ENCODE measurements at places on chromosomes 7 and 10. TPM values are rescaled to one million over a fixed set of nuclear protein-coding genes. Genes with fewer than 3 reads are reported as not detected.
A peak's percentile ranks its signal among the peaks of the same experiment; 100 is the strongest.

The GNAT3 gene
- total RNA-seq, result not detected

The NKX1-2 gene
- 0.33 TPM for total RNA-seq

The TMEM236 gene
- total RNA-seq, result 2.9 TPM

The CTBP2 gene
- 53.1 TPM for total RNA-seq

The MCM10 gene
- total RNA-seq, result 1.8 TPM

The ZPBP gene
- total RNA-seq, result not detected

The PLPP4 gene
- total RNA-seq, result not detected

The GSTO2 gene
- 22.5 TPM for total RNA-seq

The BMPER gene
- total RNA-seq, result 1.6 TPM

The ELN gene
- 134 TPM for total RNA-seq

The CRPPA gene
- total RNA-seq, result 1.9 TPM

The OR2A1 gene
- total RNA-seq, result 0.15 TPM

- no peak overlapping the region for H3K27ac ChIP-seq
- no peak for DNase-seq
- H3K4me1 ChIP-seq, result no peaks in the 10 kb centered on the region
- H3K4me3 ChIP-seq, result no peak overlapping the region
- no peaks in the 10 kb centered on the region for H3K36me3 ChIP-seq
- H3K27me3 ChIP-seq, result no peaks in the 10 kb centered on the region
Measured at GRCh38 chr10:122835908-122836307, 9.7 kb downstream of the CUZD1 start.

DNA sequence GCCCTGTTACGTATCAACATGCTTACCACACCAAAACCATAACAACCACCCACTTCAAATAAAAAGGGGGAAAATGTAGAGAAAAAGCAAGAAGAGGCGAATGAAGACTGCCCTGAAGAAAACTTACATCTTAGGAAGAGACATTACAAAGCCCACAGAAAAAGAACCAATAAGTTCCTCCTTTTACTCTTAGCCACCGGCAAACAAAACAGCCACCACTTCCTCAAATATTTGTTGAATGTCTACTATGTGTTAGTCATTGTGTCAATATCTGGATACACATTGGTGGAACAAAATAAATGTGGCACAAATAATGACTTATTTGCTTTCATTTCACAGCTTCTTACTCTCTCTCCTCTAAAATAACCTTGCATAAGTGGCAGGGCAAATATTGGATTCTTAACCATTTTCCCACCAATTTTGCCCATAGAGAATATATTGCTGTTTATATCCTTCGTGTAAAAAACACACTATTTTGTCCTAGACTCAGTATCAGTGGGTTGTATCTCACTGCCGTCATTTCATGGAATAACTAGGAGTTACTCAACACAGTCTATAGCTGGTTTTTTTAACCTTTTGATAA, 106.8 kb downstream of the ANK3 start:
- no peak overlapping the region for H3K4me3 ChIP-seq
- no peak for DNase-seq
- H3K27ac ChIP-seq, result no peak overlapping the region
- no peaks in the 10 kb centered on the region for H3K36me3 ChIP-seq

- no peak overlapping the region for H3K4me3 ChIP-seq
- H3K36me3 ChIP-seq, result no peaks in the 10 kb centered on the region
- no peaks in the 10 kb centered on the region for H3K27me3 ChIP-seq
- no peak for DNase-seq
- H3K4me1 ChIP-seq, result no peaks in the 10 kb centered on the region
Measured at GRCh38 chr7:108193594-108194498, 63.7 kb upstream of the LAMB4 start.

DNA sequence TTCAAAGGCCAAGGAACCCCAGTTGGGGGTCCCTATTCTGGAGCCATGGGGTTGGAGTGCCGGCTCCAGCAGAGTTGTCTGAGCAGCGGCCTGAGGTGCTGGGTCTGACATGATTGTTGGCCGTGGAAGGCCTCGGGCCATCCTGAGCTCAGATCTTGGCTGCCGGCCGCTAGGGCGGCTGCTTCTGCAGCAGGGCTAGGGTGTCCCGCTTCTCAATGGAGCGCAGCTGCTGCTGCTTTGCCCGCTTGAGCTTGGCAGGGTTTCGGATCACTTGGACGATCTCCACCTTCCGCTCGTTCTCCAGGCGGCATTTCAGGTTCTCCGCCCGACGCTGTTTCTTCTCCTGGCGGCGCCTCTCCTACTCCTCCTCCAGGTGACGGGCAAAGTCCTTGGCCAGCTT, 171.1 kb downstream of the HIBADH start:
- H3K27ac ChIP-seq, result no peak overlapping the region
- no peaks in the 10 kb centered on the region for H3K4me1 ChIP-seq
- H3K4me3 ChIP-seq, result no peak overlapping the region

DNA sequence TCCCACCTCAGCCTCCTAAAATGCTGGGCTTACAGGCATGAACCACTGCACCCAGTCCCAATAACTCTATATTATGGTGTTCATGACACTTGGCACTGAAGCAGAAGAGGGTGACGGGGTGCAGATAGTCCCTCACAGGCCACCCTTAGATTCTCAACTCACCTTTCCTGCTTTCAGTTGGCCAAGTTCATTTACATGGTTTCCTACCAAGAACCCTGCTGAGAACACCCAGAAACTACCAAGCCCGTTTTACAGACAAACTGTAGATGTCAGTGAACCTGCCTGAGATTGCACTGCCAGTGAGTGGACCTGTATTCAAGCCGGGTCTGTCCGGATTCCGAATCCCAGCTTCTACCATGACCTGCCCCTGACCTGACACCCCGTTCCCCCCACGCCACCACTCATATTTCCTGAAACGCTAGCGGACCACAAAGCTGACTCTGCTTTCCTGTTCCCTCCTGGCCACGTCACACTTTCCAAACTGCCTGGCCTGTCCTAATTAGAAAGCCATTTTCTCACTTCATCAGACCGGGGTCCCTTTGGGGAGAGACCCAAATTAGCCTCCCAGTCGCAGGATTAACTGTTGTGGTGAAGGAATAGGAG, 17.3 kb downstream of the GRID2IP start:
- no peaks in the 10 kb centered on the region for H3K4me1 ChIP-seq
- no peak overlapping the region for H3K4me3 ChIP-seq
- H3K27me3 ChIP-seq, result peaks cover 5% of the 10 kb centered on the region
- no peak overlapping the region for H3K27ac ChIP-seq
- no peak for DNase-seq
- no peaks in the 10 kb centered on the region for H3K36me3 ChIP-seq

DNA sequence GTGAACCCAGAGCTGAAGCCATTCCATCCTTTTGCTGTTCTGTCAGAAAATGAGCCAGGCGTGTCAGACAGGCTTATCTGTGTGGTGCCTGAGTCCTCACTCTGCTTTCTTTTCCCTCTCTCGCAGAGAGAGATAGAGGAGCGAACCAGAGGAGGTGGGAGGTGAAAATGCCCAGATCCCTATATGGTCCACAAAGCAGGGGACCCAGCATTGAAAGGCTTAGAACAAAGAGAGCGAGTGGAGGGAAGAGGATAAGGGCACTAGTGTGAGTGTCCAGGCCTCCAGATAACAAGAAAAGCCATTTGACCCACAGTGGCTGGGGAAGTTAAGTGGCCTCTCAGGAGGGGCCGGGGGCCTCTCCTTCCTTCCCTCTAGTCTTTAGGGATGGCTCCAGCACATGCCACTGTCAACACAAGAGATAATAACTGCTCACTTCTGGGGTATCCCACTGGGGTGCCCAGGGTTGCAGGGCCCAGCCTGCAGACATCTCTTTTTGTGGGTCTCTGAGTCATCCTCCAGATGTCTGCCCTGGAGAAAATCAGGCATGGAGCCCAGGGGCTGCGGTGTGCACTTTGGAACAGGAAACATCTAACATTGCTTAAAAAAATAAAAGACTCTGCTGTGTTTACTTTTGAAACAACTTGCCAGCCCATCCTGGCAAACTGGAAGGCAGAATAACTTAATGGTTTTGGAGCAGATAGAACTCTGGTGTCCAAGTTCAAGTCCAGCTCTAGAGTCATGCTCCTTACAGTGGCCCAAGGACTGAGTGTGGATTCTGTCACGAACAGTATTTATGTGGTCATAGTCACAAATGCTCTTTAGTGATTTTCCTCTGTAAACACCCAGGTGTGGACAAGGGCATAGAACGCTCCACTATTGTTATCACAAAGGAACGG, 189.5 kb downstream of the CXCL12 start:
- no peaks in the 10 kb centered on the region for H3K4me1 ChIP-seq
- no peaks in the 10 kb centered on the region for H3K36me3 ChIP-seq
- peak overlapping the region; percentile 34 for H3K27ac ChIP-seq
- no peaks in the 10 kb centered on the region for H3K27me3 ChIP-seq
- peak; percentile 73 for DNase-seq
- no peak overlapping the region for H3K4me3 ChIP-seq

DNA sequence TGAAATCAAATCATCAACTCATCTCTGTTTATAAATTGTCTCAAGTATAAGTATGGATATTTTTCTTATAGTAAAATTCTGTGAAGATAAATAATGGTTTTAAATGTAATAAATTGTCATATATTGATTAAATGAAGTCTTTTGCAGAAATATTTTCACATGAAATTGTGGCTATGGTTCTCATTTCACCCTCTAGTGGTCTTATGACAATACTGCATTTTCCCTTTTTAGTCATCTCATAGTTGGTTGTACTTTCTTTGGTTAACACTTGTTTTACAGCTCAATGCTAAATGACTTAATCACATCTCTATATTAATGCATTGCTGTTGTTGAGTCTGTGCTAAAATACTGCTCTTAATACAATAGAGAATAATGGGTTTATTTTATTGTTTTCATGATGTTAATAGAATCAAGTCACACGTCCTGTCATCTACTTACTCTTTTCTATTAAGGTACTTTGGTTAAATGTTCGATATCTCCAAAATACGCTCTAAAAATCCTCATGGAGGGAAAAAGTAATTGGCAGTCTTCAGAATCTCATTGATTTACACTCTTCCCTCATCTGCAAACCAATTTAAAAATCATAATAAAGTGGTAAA, 38.0 kb upstream of the CACNA2D1 start:
- H3K4me3 ChIP-seq, result no peak overlapping the region
- H3K27ac ChIP-seq, result no peak overlapping the region
- DNase-seq, result no peak
- H3K36me3 ChIP-seq, result no peaks in the 10 kb centered on the region

DNA sequence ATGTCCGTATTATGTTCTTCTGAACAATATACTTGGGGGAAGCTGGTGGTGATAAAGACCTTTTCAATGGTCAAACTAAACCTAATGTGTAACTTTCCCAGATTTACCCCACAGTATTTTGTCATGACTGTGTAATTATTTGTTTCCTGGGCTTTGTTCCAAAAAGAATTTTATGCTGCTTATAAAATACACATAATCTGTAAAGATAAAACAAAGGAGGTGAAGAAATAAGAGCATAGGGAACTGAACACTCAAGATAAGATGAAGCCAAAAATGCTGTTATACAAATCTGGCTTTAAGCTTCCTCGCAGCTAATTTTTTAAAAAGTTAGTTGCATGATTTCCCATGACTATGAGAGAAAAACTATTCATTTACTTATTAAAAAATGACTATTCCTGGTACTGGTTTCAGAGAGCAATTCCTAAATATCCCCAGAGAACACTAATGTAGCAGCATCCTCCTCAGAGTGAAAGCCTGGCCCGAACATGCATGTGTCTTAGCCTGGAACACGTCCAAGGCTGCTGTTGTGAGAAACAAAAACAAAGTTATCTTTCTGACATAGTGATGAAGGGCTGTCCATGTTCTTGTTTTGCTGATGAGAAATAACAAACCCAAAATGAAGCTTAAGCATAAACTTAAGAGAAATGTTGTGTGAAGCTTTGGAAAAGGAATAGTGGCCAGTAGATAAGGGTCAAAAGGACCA, 33.9 kb downstream of the MALSU1 start:
- DNase-seq, result no peak
- peak overlapping the region; percentile 4 for H3K27ac ChIP-seq
- no peak overlapping the region for H3K4me3 ChIP-seq
- H3K4me1 ChIP-seq, result no peaks in the 10 kb centered on the region
- peaks cover 7% of the 10 kb centered on the region for H3K27me3 ChIP-seq
- H3K36me3 ChIP-seq, result no peaks in the 10 kb centered on the region

- no peaks in the 10 kb centered on the region for H3K4me1 ChIP-seq
- H3K27ac ChIP-seq, result no peak overlapping the region
- H3K27me3 ChIP-seq, result no peaks in the 10 kb centered on the region
- no peak overlapping the region for H3K4me3 ChIP-seq
- DNase-seq, result no peak
Measured at GRCh38 chr7:100884736-100885439, 4.6 kb downstream of the UFSP1 start.

- no peaks in the 10 kb centered on the region for H3K4me1 ChIP-seq
- no peak overlapping the region for H3K27ac ChIP-seq
- DNase-seq, result no peak
- no peak overlapping the region for H3K4me3 ChIP-seq
Measured at GRCh38 chr10:78335691-78336401, 302.2 kb downstream of the RPS24 start.

GRCh38 chr10:123380491-123381085, 226.4 kb downstream of the BUB3 start:
- no peaks in the 10 kb centered on the region for H3K36me3 ChIP-seq
- H3K4me3 ChIP-seq, result no peak overlapping the region
- no peak for DNase-seq
- H3K27ac ChIP-seq, result no peak overlapping the region
- no peaks in the 10 kb centered on the region for H3K4me1 ChIP-seq

DNA sequence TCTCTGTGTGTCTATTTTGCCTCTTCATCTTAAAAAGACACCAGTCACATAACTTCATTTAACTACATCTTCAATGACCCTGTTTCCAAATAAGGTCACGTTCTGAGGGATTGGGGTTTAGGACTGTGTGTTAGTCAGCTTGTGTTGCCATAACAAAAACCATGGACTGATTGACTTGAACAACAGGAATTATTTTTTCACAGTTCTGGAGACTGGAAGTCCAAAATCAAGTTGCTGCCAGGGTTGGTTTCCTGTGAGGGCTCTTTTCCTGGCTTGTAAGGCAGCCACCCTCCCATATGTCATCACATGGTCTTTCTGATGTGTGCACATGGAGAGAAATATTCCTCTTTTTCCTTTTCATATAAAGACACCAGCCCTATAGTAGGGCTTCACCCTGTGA, 55.3 kb downstream of the REEP3 start:
- peak overlapping the region; percentile 16 for H3K27ac ChIP-seq
- no peaks in the 10 kb centered on the region for H3K27me3 ChIP-seq
- no peaks in the 10 kb centered on the region for H3K4me1 ChIP-seq
- H3K4me3 ChIP-seq, result no peak overlapping the region

GRCh38 chr7:33918438-33919143, 13.3 kb downstream of the BMPER start:
- DNase-seq, result no peak
- H3K4me1 ChIP-seq, result no peaks in the 10 kb centered on the region
- H3K27ac ChIP-seq, result no peak overlapping the region
- H3K36me3 ChIP-seq, result no peaks in the 10 kb centered on the region
- H3K27me3 ChIP-seq, result no peaks in the 10 kb centered on the region
- H3K4me3 ChIP-seq, result no peak overlapping the region
